ENCODE measurements at places on chromosomes 4 and X.
A peak's percentile ranks its signal among the peaks of the same experiment; 100 is the strongest.

DNA sequence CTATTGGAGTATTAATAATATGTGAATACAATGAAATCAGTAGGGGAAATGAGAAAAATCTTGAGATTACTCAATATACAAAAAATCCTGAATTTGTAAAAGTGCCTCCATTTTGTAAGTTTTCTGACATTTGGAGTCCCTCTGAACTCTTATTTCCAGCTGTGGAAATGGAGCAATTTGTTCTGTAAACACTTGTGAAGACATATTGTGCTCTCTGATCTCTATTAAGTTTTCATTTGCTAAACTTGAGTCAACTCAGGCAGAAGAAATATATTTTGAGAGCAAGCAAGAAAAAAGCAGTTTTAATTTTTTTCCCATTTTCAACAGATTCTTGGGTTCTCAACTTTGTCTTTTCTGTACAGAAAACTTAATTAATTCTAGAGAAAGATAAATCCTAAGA, 51.4 kb upstream of the PCDH18 start:
- H3K4me3 ChIP-seq: no peak overlapping the region
- no peaks in the 10 kb centered on the region for H3K36me3 ChIP-seq
- ATAC-seq: peak; percentile 79

GRCh38 chr4:32645653-32646052, 1925.5 kb downstream of the PCDH7 start:
- no peaks in the 10 kb centered on the region for H3K36me3 ChIP-seq
- H3K27ac ChIP-seq: no peak overlapping the region
- no peak for ATAC-seq
- no peaks in the 10 kb centered on the region for H3K27me3 ChIP-seq
- no peaks in the 10 kb centered on the region for H3K4me1 ChIP-seq
- H3K4me3 ChIP-seq: no peak overlapping the region

GRCh38 chr4:172683021-172683420, 485.6 kb upstream of the GALNT7 start:
- H3K4me3 ChIP-seq: no peak overlapping the region
- no peaks in the 10 kb centered on the region for H3K4me1 ChIP-seq
- no peak for ATAC-seq
- H3K36me3 ChIP-seq: no peaks in the 10 kb centered on the region
- no peak overlapping the region for H3K27ac ChIP-seq

GRCh38 chr4:89719536-89720090, 117.3 kb downstream of the SNCA start:
- no peaks in the 10 kb centered on the region for H3K27me3 ChIP-seq
- ATAC-seq: no peak
- no peak overlapping the region for H3K4me3 ChIP-seq
- no peaks in the 10 kb centered on the region for H3K36me3 ChIP-seq
- no peaks in the 10 kb centered on the region for H3K4me1 ChIP-seq

GRCh38 chrX:135695471-135695870, 18.0 kb upstream of the CT45A1 start:
- no peak for ATAC-seq
- no peaks in the 10 kb centered on the region for H3K27me3 ChIP-seq
- H3K4me1 ChIP-seq: no peaks in the 10 kb centered on the region
- no peak overlapping the region for H3K4me3 ChIP-seq
- no peaks in the 10 kb centered on the region for H3K36me3 ChIP-seq

- H3K4me1 ChIP-seq: no peaks in the 10 kb centered on the region
- no peaks in the 10 kb centered on the region for H3K27me3 ChIP-seq
- H3K4me3 ChIP-seq: no peak overlapping the region
- ATAC-seq: no peak
- H3K27ac ChIP-seq: no peak overlapping the region
- H3K36me3 ChIP-seq: no peaks in the 10 kb centered on the region
Observed at GRCh38 chr4:109375778-109376414, 57.7 kb upstream of the SEC24B start.

GRCh38 chrX:68570598-68570997, 71.7 kb downstream of the YIPF6 start:
- ATAC-seq: no peak
- no peaks in the 10 kb centered on the region for H3K27me3 ChIP-seq
- H3K4me3 ChIP-seq: no peak overlapping the region
- no peak overlapping the region for H3K27ac ChIP-seq
- no peaks in the 10 kb centered on the region for H3K36me3 ChIP-seq

DNA sequence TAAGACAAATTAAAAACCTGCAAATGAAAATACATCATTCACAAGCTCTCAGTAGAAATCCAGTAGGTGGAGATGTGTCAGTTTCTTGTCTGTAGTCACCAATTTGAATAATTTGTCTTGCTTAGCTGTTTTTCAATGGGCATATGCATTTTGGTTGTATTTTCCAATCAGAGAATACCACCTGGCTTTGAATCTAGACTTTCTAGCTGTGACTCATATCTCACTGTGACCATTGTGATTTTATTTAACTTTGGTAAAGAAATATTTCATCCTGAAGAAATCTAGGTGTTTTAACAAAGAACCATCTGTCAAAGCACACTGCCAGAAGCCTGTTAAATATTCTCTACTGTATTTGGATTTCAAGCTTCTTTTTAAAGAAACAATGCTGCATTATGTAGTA, 1650.6 kb upstream of the IGFBP7 start:
- H3K27me3 ChIP-seq: no peaks in the 10 kb centered on the region
- ATAC-seq: no peak
- H3K36me3 ChIP-seq: no peaks in the 10 kb centered on the region
- H3K27ac ChIP-seq: no peak overlapping the region

GRCh38 chr4:6658597-6659075, 18.2 kb downstream of the MRFAP1 start:
- H3K4me1 ChIP-seq: peaks cover 16% of the 10 kb centered on the region
- peak overlapping the region; percentile 84 for H3K27ac ChIP-seq
- no peaks in the 10 kb centered on the region for H3K27me3 ChIP-seq
- ATAC-seq: peak; percentile 72
- H3K4me3 ChIP-seq: peak overlapping the region; percentile 55

Data from gastroesophageal sphincter (tissue), 4 donors.